ENCODE measurements at places on chromosomes 4 and X. TPM values are rescaled to one million over a fixed set of nuclear protein-coding genes. Genes with fewer than 3 reads are reported as not detected.

Gene HS6ST2
- not detected for total RNA-seq

Gene GNPDA2
- total RNA-seq, result 27.4 TPM

Gene PPARGC1A
- total RNA-seq, result 0.69 TPM

Gene MAGEA10
- not detected for total RNA-seq

Gene FAM50A
- 128 TPM for total RNA-seq

Gene IGFBP7
- total RNA-seq, result 112 TPM

Gene SGMS2
- 38.9 TPM for total RNA-seq

Gene KIAA1210
- total RNA-seq, result not detected

Gene TEX11
- total RNA-seq, result not detected

Gene USP51
- total RNA-seq, result 1.9 TPM

Gene SPANXD
- not detected for total RNA-seq

Gene STPG2
- total RNA-seq, result 0.16 TPM

Gene CYBB
- not detected for total RNA-seq

Gene NDUFC1
- total RNA-seq, result 52.3 TPM

Gene FABP2
- total RNA-seq, result not detected

Gene ANOS1
- not detected for total RNA-seq

Gene FAAH2
- 0.47 TPM for total RNA-seq

Gene CENPVL2
- total RNA-seq, result not detected

Gene TMEM31
- not detected for total RNA-seq

Gene SOWAHD
- total RNA-seq, result under 0.01 TPM

Gene FHL1
- 78.4 TPM for total RNA-seq

Gene ARX
- not detected for total RNA-seq

Gene FAM184B
- not detected for total RNA-seq

Gene EGF
- total RNA-seq, result 0.26 TPM

Gene ODAPH
- total RNA-seq, result not detected

Gene TECRL
- total RNA-seq, result not detected

Gene HSD17B13
- total RNA-seq, result under 0.01 TPM

Gene APOO
- 7.4 TPM for total RNA-seq

Gene ENAM
- 0.94 TPM for total RNA-seq

Gene HSFX2
- total RNA-seq, result 0.32 TPM
